ENCODE measurements at places on chromosomes 4 and X.

DNA sequence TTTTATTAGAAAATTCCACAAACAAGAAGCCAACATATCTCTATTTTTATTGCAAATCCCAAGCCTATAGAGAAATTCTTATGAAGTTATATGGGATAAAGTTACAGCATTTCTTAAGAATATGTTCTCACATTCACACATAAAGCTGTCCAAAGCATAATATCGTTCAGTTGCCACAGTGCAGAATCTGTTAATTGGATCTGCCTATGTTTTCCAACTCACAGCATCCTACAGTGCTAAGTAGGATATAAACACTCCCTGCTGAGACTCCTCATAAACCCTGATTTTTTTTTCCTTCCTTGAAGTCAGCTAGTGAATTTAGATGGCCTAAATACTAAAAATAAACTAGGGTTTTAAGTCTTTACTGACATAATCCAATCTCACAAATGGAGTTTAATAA, 307.9 kb downstream of the PDGFC start:
- DNase-seq = no peak

- no peak for DNase-seq
These were observed 3.0 kb downstream of the ARHGEF38 start for GRCh38 chr4:105555409-105555808.

- no peak for DNase-seq
These were observed 104.1 kb downstream of the CPEB2 start for GRCh38 chr4:15106399-15106798.

GRCh38 chr4:11408233-11408967, 20.3 kb downstream of the HS3ST1 start:
- DNase-seq = no peak

- DNase-seq = no peak
These were observed 7.6 kb downstream of the CITED1 start for GRCh38 chrX:72297953-72298730.
